Activated naive CD8-positive, alpha-beta T cell treated with anti-CD3 and anti-CD28 coated beads, Interleukin-2, amount 50 U/mL, for 16 hours (primary cell): ENCODE measurements at places on chromosomes 13 and 19.

GRCh38 chr13:62924395-62924794 lies 1508.7 kb upstream of the PCDH20 start:
- DNase-seq, result no peak

GRCh38 chr19:52296400-52296772 lies 583 bp upstream of the ZNF480 start:
- no peak for DNase-seq

DNA sequence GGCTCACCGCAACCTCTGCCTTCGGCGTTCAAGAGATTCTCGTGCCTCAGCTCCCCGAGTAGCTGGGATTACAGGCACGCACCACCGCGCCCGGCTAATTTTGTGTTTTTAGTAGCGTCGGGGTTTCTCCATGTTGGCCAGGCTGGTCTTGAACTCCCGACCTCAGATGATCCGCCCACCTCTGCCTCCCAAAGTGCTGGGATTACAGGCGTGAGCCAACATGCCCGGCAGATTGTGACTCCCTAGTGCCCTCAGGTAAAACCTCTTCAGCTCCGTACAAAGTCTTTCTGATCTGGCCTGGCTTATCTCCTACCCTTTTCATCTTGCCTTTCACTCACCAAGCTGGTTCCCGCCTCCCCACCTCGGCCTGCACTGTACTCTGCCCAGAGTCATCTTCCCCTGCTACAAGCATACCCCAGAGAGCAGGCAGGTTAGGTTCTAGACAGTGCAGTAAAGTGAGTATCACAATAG lies 15.0 kb downstream of the BICRA start:
- DNase-seq, result no peak

GRCh38 chr19:54141356-54141755 lies 3.8 kb downstream of the CNOT3 start:
- DNase-seq, result no peak

GRCh38 chr19:952680-953444 lies 27.0 kb downstream of the ARID3A start:
- no peak for DNase-seq

GRCh38 chr13:43377149-43377548 lies 353.8 kb downstream of the DNAJC15 start:
- DNase-seq, result no peak

- no peak for DNase-seq
These were observed 8.2 kb downstream of the ATP11A start for GRCh38 chr13:112697756-112698655.
